ENCODE measurements at places on chromosomes 11 and 22.

GRCh38 chr11:36193721-36194120 lies 95.5 kb downstream of the COMMD9 start:
- DNase-seq, result peak; percentile 14

- DNase-seq, result no peak
Measured at GRCh38 chr11:108534274-108534882, 36.2 kb upstream of the POGLUT3 start.

DNA sequence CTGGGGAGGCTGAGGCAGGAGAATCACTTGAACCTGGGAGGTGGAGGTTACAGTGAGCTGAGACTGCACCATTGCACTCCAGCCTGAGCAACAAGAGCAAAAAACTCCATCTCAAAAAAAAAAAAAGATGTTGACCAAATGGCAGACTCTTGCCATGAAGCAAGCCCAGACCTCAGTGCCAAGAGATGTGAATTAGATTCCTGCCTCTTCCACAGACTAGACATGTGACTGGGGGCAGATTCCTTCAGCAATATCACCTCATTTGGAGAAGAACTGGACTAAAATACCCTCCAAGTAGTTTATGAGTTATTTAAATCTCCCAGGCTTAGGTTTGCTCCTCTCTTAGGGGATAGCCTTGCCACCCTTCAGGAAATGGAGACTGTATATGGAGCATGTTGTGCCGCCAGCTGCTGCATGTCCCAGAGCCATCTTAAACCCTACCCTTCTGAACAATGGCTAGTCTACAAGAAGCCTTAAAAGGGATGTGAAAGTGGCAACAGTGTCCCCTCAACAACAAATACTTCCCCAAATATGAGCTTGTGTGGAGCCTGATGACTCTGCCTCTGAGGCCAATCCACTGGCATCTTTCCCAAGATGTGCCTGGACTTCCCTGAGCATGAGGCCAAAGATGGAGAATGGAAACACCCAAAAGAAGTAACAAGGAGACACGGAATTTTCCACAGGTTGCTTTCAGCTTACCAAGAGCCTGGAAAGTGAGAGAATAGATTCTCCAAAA lies 763 bp upstream of the MS4A7 start:
- DNase-seq, result no peak

GRCh38 chr11:73760135-73760678 lies 667 bp downstream of the RAB6A start:
- peak; percentile 8 for DNase-seq

GRCh38 chr11:86442827-86443226 lies 68.1 kb downstream of the CCDC81 start:
- DNase-seq, result no peak

- DNase-seq, result peak; percentile 36
Measured at GRCh38 chr11:107857550-107858216, 904 bp downstream of the SLC35F2 start.

DNA sequence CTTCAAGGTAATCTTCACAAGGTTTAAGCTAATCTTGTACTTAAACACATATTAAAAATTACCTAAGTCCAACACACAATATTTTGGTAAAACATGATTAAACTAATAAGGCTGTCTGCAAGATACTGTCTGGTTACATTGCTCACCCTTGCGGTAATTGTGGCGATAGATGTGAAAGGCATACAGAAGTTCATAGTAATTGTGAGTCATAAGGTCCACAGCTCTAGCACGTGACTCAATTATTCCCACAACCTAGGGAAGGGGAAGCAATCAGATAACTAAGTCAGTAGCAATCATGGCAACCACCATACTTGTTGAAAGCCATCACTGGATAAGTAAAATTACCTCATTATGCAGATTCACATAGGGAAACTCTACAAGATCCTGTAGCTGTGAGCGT lies 30.5 kb upstream of the FNBP4 start:
- DNase-seq, result peak; percentile 82

DNA sequence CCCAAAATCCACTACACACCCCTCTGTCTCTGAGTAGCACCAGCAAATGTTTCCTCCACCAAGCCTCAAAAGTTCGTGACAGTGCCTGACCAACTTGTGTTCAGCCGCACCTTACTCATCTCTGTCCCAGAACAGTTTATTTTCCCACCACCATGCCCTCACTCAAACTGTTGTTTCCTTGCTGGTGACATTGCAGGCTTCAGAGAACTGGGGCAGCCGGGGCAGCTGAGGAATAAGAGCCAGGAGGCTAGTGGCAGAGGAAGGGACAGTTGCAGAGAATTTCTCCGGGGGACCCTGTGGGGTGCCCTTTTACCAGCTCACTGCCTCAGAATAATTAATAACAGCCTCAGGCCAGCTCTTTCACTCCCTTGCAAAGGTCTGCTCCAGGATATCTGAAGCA lies 709 bp upstream of the KCNE3 start:
- DNase-seq, result no peak

All from fibroblast of skin of right biceps (primary cell).